Activated CD8-positive, alpha-beta memory T cell treated with anti-CD3 and anti-CD28 coated beads for 1 hour (primary cell): ENCODE measurements at places on chromosomes 11 and 22.

GRCh38 chr22:49078076-49078710 lies 749.5 kb downstream of the BRD1 start:
- DNase-seq, result no peak

DNA sequence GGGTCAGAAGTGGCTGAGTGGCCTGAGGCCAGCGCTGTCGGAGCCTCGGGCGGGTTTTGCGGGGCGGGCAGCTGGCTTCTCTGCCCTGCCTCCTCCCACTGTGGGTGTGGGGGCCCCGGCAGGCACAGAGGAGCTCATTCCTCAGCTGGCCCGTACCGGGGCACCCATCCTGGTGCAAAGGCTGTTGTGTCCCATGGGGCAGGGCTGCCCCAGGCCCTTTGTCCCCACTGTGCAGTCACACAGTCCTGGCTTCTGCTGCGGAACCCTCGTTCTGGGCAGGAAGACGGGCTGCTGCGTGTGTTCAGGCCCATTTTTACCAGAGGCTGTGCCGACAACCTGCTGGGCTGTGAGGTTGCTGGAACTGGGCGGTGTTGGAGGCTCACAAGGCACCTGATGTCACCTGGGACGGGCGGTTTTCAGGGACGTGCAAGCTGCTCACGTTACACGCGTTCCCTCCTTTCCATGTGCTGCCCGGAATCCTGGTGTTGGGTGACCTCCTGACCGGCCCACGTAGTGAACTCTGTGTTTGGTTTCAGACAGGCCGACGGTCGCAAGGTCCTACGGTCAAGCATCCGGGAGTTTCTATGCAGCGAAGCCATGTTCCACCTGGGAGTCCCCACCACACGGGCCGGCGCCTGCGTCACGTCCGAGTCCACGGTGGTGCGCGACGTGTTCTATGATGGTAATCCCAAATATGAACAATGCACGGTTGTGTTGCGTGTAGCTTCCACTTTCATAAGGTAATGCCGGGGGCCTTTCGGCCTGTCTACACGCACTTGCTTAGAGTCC lies 5.2 kb downstream of the SELENOO start:
- no peak for DNase-seq

DNA sequence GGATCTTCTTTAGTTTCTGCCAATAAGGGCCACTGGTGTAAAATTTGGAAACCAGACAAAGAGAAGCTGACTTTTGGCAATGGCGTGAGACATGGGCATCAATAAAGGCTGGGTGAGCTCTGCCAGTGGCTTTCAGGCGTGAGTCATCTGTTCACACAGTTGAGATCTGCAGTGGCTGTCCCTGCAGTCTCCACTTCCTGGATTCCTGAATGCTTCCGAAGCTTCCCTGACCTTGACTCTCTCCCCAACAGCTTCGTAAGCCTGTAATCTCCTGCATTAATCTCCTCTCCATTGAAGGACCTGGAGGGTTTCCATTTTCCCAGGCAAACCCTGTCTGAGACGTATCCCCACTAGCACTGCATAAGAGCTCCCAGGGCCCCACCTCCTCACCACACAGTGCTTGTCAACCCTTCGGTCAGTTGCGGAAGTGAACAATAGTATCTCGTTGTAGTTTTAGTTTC lies 574.7 kb downstream of the TBC1D22A start:
- no peak for DNase-seq

DNA sequence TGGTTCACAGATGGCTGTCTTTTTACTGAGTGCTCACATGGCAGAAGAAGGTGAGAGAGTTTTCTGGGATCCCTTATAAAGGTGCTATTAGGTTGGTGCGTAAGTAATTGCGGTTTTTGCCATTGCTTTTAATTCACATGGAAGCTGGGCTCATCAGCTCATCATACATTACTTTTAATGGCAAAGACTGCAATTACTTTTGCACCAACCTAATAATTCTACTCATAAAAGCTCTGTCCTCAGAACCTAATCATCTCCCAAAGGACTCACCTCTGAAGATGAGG lies 23.0 kb downstream of the RCN1 start:
- no peak for DNase-seq
